Adrenal gland (tissue), 19 donors: ENCODE measurements at places on chromosomes 7 and 10. TPM values are rescaled to one million over a fixed set of nuclear protein-coding genes. Genes with fewer than 3 reads are reported as not detected.
A peak's percentile ranks its signal among the peaks of the same experiment; 100 is the strongest.

TMEM229A gene
- polyA plus RNA-seq: 2.4 TPM

CNNM1 gene
- 0.71 TPM for polyA plus RNA-seq

DNA sequence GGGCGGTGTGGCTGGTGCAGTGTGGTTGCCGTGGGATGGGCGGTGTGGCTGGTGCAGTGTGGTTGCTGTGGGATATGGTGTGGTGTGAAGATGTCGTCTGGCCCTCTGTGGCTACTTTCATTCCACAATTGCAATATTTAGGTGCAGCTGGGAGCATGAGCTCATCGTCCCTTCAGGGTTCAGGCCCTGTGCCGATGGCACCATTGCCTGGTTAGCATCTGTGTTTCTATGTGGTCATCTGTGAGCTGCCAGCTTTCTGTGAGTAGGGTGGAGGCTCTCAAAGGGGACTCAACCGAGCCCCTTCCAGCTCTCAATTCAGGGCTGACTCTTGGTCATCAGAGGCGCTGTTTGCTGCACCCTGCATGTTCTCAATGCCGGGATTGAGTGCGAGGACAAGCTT is 3.6 kb downstream of the ADGRA1 start:
- H3K27me3 ChIP-seq: peaks cover 51% of the 10 kb centered on the region
- no peak for DNase-seq
- H3K4me1 ChIP-seq: no peaks in the 10 kb centered on the region
- no peak overlapping the region for H3K4me3 ChIP-seq
- no peaks in the 10 kb centered on the region for H3K36me3 ChIP-seq

ACADSB gene
- polyA plus RNA-seq: 8.3 TPM

AKR1C4 gene
- polyA plus RNA-seq: not detected

DNA sequence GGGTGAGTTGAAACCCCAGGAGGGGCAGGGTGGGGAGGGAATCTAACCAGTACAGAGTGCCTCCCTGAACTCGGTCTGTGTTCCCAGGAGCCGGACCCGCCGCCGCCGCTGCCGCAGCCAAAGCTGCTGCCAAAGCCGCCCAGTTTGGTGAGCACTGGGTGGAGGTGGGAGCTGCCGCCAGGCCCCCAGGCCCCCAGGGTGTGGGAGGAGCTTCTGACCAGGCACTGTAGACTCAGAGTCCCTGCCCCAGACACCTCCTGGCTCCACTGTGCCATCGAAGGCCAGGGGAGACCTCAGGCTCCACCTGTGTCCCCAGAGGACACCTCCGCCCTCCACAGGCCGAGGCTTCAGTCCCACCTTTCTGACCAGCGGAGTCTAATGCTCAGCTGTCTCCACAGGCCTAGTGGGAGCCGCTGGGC is 20.4 kb upstream of the LIMK1 start:
- H3K36me3 ChIP-seq: no peaks in the 10 kb centered on the region
- no peak overlapping the region for H3K4me3 ChIP-seq
- H3K4me1 ChIP-seq: peaks cover 13% of the 10 kb centered on the region
- DNase-seq: no peak
- H3K27ac ChIP-seq: peak overlapping the region; percentile 89
- H3K27me3 ChIP-seq: no peaks in the 10 kb centered on the region

DNA sequence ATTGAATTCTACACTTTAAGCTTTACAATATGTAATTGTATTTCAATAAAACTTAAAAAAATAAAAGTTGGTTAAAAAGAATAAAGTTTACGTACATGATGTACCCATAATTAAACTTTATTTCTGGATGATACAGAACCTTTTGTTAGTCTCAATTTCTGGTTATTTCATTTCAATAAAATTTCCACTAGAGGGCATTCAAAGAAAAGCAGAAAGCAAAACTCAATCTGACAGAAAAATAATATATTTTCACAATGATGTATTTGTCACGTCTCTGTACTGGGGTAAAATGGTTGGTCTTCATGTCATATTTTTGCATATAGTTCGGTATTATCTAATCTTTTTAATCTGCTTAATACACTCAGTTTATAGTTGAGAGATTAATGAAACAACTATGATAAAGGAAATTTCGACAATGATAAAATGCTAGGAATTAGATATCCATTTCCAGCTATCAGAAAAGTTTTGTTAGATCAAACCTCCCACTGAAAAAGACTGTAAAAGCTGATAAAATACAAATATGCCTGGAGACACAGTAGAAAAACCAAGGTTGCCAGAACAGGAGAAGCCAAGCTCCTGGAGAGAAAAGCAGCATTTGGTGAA is 27.4 kb downstream of the ASZ1 start:
- no peaks in the 10 kb centered on the region for H3K4me1 ChIP-seq
- H3K36me3 ChIP-seq: no peaks in the 10 kb centered on the region
- no peak overlapping the region for H3K27ac ChIP-seq
- H3K27me3 ChIP-seq: no peaks in the 10 kb centered on the region
- H3K4me3 ChIP-seq: no peak overlapping the region
